Breast epithelium (tissue), 4 donors: ENCODE measurements at places on chromosomes 2 and 18.

DNA sequence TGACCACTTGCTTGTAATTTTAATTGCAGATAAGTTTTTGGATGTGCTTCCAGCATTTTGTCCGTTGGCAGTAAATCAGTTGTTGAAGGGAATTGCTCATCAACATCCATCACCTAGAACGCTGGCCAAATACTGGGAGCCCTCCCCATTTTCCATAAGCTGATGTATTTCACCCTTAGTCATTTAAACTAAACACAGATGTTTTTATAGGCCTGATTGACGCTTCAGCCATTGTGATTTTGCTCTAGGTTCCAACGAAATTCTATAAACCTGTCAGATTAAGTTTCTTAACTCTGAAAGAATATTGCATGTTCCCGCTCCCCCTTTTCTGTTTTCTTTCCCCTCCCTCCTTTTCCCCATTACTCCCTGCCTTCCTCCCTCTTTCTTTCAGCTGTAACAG lies 1.0 kb upstream of the RPRM start:
- no peak for DNase-seq

DNA sequence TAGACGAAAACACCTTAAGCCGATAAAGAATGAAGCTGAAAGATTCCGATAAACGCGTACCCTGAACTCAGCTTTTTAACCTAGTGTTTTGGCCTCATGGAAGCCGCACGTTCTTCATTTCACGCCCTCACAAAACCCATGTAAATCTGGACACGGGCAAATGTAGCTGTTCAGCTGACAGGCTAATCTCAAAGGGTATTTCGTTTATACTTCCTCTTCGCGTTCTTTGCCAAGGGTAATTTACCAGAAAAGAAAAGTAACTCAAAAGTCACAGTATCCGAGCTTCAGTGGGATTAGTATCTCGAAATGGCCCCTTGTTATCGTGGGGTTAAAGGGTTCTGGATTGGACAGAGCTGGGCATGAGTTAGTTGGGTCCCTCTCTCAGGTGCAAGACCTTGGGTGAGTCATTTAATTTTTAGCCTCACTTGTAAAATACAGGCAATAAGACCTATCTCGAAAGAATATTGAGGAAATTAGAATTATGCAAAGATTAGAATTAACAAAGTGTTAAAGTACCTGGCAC lies 22.0 kb upstream of the STPG4 start:
- DNase-seq, result no peak

- DNase-seq, result no peak
These were observed 543 bp upstream of the STARD7 start for GRCh38 chr2:96209011-96209728.

- no peak for DNase-seq
These were observed 76.0 kb downstream of the NCK2 start for GRCh38 chr2:105820691-105821090.

DNA sequence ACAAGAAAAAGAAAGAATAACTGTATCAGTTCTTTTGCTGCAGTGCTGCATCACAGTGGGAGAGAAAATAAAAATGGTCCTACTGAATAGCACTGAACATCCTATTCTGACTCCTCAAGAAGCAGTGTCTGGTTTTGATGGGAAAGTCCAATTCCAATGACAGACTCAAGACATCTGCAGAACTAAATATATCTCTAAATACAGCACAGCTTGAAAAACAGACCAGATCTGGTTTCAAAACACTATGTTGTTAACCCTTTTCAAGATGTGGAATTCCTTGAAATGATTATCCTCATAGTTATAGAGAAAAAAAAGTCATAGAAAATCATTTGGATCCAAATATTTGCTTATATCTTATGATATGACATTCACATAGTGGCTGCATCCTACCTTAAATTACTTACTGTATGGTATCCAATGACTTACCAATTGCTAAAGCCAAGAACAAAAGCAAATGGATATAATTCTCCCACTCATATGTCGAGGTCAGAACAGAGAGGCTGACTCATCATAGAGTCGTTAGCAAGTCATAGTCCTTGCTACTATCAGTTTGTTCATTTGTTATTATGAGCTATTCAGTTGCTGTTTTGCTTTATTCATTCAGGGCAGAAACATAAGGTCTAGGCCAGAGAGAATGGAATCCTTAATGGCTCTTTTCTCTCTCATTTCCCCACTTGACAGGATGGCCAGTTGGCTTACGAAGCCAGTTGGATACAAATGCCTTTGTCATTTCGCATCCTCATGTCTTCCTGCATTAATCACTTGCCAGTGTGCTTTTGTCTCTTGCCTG lies 62.5 kb upstream of the ACVR2A start:
- no peak for DNase-seq

DNA sequence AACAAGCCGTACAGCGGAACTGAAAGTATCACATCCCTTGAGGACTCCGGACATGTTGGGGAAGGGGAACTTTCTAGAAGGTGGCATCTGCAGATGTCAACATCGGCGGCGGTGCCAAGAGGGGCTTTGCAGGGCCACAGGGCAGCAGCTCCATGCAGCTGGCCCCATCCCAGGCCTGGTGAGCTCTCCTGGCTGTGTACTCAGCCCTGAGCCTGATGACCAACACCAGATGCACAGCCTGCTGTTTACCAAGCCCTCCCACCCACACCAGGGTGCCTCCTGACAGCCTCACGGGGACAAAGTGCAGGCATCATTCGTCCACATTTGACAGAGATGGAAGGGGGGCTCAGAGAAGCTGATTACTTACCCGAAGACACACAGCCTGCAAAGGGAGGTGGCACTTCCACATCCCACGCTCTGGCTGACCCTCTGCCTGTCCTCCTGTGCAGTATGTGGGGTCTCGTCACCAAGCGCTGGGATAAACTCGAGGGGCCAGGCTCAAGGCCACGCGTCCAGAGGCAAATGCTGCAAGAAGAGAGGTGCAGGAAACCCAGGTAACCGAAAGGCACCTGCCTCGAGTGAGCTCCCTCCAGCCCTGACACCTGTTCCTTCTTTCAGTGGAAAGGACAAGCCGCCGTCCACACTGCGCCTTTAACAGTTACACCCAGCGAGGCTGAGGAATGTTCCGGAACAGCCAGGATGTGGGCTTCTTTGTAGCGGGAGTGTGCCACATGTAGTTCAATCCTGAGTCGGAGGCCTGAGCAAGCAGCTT lies 69.0 kb upstream of the ASAP2 start:
- no peak for DNase-seq
